ENCODE measurements at places on chromosomes 3 and 15. TPM values are rescaled to one million over a fixed set of nuclear protein-coding genes. Genes with fewer than 3 reads are reported as not detected.

The PLA2G4E gene
- 0.43 TPM for polyA plus RNA-seq

DNA sequence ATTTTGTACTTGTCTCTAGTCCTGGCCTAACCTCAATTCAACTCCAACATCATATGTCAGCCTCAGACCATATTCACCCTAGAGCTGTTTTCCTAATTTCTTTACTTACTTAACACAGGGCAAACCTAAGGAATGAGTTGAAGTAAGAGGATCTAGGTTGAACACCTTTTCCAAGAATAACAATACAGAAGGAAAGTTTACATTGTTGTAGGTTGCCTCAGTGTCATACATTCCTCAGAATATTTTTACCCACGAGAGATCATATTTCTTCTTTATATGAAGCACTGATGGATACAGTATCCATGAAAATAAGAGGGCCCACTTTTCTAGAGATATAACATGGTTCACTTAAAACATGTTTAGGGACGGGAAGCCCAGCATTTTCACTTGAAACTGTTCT lies 369.5 kb downstream of the CNTN6 start:
- no peaks in the 10 kb centered on the region for H3K27me3 ChIP-seq
- H3K27ac ChIP-seq = no peak overlapping the region
- no peaks in the 10 kb centered on the region for H3K36me3 ChIP-seq
- no peaks in the 10 kb centered on the region for H3K4me1 ChIP-seq

The OR5K2 gene
- polyA plus RNA-seq = 0.40 TPM

The UCN2 gene
- polyA plus RNA-seq = 0.87 TPM

The GOLGA6L10 gene
- 7.4 TPM for polyA plus RNA-seq

Data from large intestine (tissue), 12 donors.